ENCODE measurements at places on chromosomes 16 and 17.

- no peak for DNase-seq
Measured at GRCh38 chr16:27843800-27844199, 219.7 kb downstream of the GSG1L start.

GRCh38 chr17:2911035-2911754, 115.0 kb downstream of the RAP1GAP2 start:
- DNase-seq, result no peak

DNA sequence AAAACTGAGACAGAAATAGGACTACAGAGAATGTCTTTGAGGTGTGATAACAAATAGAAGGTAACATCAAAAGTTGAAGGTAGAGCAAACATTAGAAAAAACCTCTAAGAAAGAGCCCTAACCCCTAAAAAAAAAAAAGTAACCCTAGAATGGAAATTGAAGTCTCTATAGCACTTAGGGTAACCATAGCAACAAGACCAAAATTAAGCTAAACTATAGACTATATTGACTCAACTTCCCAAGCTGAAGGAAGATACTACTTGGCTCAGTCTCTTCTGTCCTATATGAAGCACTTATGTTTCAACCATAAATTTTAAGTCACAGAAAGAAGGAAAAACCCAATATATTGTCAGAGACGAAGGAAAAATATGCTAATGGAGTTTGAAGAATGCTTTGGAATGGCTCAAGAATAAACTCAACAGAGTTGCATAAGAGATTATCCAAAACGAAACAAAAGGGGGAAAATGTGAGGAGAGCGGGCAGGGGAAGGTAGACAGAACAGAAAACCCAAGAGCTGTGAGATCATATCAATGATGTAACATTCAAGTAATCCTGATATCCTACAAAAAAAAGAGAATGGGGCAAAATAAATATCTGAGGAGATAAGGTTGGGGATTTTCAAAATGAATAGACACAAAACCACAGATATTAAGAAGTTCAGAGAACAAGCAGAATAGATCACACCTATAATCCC, 88.4 kb downstream of the USP32 start:
- DNase-seq, result no peak

GRCh38 chr16:73378471-73378870, 330.5 kb upstream of the ZFHX3 start:
- no peak for DNase-seq

- DNase-seq, result no peak
Measured at GRCh38 chr16:12132290-12132689, 155.8 kb downstream of the SNX29 start.

GRCh38 chr17:35404360-35404759, 27.9 kb downstream of the SLFN12 start:
- no peak for DNase-seq

DNA sequence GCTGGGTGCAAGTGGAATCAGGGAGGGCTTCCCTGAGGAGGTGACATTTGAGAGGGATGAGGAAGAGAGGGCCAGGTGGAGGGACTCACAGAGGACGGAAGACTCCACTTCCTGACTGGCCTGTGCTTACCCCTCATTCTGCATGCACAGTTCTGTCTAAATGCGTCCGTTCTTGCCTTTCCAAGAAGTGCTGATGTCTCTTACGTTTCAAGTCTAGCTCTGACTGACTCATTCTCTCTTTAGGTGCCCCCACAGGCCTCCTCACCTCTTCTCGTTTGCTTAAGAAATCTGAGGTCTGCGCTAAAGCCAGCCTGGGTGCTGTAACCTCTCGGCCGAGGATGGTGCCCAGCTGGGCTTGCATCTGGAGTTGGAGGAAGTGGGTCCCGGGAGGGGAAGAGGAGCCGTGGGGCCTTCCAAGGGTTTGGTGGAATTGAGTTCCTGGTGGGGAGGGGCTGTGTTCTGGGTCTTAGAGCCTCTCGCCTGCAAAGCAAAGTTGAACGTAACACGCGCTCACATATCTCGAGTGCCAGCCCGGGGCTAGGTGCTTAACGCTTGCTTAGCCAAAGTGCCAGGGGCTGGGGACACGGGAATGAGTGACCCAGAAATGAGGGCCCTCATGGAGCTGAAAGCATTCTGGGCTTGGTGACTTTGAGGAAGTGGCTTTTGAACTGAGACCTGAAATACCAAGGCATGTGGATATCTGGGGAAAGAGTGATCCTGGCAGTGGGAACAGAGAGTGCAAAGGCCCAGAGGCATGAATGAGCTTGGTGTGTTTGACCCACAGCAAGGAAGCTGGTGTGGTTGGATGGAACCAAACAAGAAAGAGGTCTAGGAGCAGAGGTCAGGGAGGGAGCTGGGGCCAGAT, 4.8 kb downstream of the IL4R start:
- peak; percentile 56 for DNase-seq

- no peak for DNase-seq
Measured at GRCh38 chr17:59764292-59764741, 56.9 kb downstream of the VMP1 start.

DNA sequence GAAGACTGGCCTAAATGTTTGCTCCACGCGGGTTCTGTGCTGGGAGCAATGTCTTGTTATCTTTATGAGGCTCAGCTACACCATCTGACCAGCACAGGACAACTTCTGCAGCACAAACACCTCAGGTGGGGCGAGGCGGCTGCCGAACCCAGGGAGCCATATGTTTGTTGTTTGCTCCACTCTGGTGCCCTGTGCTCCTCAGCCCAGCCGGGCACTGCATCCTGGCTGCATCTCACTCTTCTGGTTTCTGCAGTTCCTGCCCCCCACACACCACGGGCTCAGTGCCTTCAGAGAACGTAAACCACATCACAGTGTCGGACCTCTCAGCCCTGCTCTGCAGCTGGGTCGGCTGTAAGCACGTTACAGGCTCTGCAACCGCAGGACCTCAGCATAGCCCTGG, 32.4 kb downstream of the MXRA7 start:
- DNase-seq, result no peak

- DNase-seq, result peak; percentile 58
Measured at GRCh38 chr17:12545877-12546513, 119.7 kb upstream of the MYOCD start.

GRCh38 chr16:69762814-69763598, 874 bp downstream of the WWP2 start:
- peak; percentile 20 for DNase-seq
